Activated CD8-positive, alpha-beta T cell treated with anti-CD3 and anti-CD28 coated beads for 36 hours (primary cell): ENCODE measurements at places on chromosomes 1 and 21. TPM values are rescaled to one million over a fixed set of nuclear protein-coding genes. Genes with fewer than 3 reads are reported as not detected.
A peak's percentile ranks its signal among the peaks of the same experiment; 100 is the strongest.

GRCh38 chr1:168653567-168653966, 75.4 kb downstream of the DPT start:
- H3K4me1 ChIP-seq = no peaks in the 10 kb centered on the region
- H3K27me3 ChIP-seq = peaks cover 5% of the 10 kb centered on the region

DNA sequence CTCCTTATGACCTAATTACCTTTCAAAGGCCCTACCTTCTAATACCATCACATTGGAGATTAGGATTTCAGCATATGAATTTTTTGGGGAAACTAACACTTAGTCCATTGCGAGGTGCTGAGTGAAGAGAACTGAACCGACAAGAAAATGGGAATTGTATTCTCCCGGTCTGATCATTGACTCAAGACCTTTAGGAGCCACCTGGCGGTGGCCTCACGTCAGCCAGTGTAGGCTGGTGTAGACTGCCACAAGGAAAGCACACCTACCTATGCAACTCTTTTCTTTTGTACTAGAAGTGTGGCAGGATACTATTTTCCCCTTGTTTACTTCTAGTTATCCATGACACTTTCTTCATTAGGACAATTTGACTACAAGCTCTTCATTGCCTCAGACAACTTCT, 333.5 kb upstream of the B3GALT2 start:
- no peaks in the 10 kb centered on the region for H3K27me3 ChIP-seq
- DNase-seq = no peak
- H3K36me3 ChIP-seq = peaks cover 2% of the 10 kb centered on the region
- peaks cover 5% of the 10 kb centered on the region for H3K4me1 ChIP-seq
- no peak overlapping the region for H3K4me3 ChIP-seq

GRCh38 chr21:42438316-42439205, 34.9 kb downstream of the UBASH3A start:
- H3K36me3 ChIP-seq = peaks cover 95% of the 10 kb centered on the region
- no peak for DNase-seq
- H3K27ac ChIP-seq = peak overlapping the region; percentile 94
- peaks cover 74% of the 10 kb centered on the region for H3K4me1 ChIP-seq

Gene AZIN2
- total RNA-seq = 2.5 TPM

DNA sequence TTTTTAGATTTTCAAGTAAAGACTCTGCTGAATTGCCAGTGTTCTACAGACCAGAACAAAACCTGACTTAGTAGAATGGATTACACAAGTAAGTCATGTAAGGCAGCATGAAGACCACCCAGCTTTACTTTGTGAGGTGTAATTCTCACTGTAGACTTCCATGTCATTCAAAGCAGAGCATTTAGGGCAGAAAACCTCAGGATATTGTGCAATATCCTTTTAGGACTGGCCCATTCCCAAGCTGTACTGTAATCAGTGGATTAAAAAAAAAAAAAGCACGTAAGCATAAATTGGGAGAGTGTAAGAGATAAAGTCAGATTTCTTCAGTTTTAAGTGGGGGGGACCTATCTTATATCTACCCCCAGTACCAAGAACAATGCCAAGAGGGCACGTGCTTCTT, 380.5 kb upstream of the PRMT6 start:
- H3K27me3 ChIP-seq = no peaks in the 10 kb centered on the region
- H3K4me1 ChIP-seq = no peaks in the 10 kb centered on the region
- no peak for DNase-seq
- no peak overlapping the region for H3K4me3 ChIP-seq

Gene GPR25
- total RNA-seq = 0.29 TPM

Gene ASTN1
- not detected for total RNA-seq

- peak overlapping the region; percentile 84 for H3K27ac ChIP-seq
- DNase-seq = no peak
- H3K36me3 ChIP-seq = peaks cover 48% of the 10 kb centered on the region
- no peak overlapping the region for H3K4me3 ChIP-seq
- no peaks in the 10 kb centered on the region for H3K27me3 ChIP-seq
Measured at GRCh38 chr1:89548122-89548857, 23.7 kb downstream of the LRRC8B start.

Gene CLCA4
- total RNA-seq = not detected

Gene PERM1
- total RNA-seq = not detected

DNA sequence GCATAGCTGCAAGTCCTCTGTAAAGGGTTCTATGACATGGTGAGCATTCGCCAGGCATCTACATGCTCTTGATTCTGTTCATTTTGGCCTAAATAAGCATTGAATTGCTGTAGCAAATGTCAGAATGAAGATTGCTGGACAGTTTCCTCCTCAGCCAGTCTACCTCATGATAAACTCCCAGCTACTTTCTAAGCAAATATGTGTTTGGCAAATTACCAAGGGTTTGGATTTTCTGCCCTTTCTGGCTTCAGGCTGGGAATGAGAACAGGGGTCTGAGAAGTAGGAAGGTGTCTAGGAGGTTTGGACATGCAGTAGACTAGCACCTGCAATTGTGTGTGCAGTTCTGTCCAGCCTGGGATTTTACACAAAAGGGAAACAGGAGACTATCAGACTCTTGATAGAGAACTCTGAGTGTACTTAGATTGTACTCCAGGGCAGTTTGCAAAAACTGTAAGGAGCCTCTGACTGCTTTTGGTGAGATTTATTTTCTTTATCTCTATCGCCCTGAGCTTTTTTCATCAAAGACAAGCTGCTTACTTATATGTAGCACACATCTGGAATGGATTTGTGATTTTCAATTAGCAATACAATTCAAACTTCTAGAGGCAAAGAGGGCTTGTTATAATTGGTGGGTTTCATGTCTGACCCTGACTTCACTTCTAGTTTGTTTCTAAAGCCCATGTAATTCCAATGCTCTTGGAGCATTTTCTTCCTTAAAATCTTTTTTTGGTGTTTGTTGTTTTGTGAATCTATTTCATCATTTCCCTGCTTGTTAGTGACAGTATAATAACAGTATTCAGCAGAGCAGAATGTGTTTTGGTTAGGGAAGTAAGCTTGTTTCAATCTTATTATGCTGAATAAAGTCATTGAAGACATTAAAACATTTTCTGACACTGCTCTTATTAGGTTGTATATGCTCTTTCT, 150.8 kb downstream of the VPS13D start:
- no peak overlapping the region for H3K4me3 ChIP-seq
- DNase-seq = no peak
- H3K36me3 ChIP-seq = peaks cover 45% of the 10 kb centered on the region

DNA sequence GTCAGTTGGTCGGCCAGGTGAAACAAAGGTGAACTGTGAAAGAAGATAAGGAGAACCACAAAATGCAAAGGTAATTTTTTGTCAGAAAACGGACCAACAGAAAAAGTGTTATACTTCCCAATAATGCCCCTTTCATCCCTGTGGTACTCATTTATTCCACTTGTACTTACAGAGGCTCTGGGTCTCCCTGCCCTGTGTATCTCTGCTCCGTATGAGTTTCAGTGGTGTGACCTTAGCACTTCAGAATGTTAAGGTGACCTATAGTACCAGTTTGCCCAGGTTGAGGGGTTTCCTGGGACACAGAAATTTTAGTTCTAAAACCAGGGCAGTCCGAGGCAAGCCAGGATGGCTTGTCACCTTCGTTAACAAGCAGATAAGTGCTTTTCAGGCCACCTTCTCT, 254.8 kb downstream of the OLFM3 start:
- no peaks in the 10 kb centered on the region for H3K4me1 ChIP-seq
- no peaks in the 10 kb centered on the region for H3K36me3 ChIP-seq
- no peaks in the 10 kb centered on the region for H3K27me3 ChIP-seq
- DNase-seq = no peak

Gene UMODL1
- not detected for total RNA-seq

DNA sequence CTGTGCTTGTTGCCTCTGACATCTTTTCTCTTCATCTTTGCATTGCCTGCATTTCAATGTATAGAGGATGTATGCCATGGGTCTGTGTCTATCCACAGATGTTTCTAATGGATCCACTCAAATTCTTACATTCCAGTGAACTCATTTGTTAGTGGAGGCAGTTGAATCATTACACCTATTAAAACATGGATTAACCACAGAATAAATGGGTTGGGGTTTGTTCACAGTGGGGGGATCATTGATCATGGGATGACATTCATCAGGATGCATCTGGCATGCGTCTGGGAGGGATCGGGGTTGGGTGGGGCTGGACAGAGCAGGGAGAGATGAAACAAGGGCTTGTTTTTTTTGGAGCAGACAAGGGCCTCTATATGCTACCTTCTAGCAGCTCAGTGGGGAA, 182.5 kb downstream of the RHOU start:
- no peak for DNase-seq
- H3K27me3 ChIP-seq = no peaks in the 10 kb centered on the region
- no peak overlapping the region for H3K27ac ChIP-seq
- no peak overlapping the region for H3K4me3 ChIP-seq
- H3K4me1 ChIP-seq = peaks cover 4% of the 10 kb centered on the region

DNA sequence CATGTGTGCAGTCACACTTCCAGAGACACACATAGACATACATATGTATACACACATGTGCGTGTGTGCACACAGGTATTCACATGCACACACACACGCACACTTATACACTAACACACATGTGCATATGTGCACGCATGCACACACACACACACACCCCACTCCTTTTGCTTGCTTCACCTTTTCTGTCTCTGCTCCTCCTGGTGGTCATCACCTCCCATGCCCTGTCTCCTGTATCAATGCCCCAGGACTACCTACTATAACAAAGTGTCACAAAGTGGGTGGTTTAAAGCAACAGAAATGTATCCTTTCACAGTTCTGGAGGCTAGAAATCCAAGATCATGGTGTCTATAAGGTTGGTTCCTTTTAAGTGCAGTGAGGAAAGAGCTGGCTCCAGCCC, 27.4 kb downstream of the ETS2 start:
- peaks cover 18% of the 10 kb centered on the region for H3K4me1 ChIP-seq
- H3K4me3 ChIP-seq = no peak overlapping the region
- H3K27me3 ChIP-seq = no peaks in the 10 kb centered on the region
- H3K36me3 ChIP-seq = no peaks in the 10 kb centered on the region
- H3K27ac ChIP-seq = no peak overlapping the region
- DNase-seq = no peak

GRCh38 chr1:71634159-71634558, 553.3 kb upstream of the ZRANB2 start:
- H3K27ac ChIP-seq = no peak overlapping the region
- H3K36me3 ChIP-seq = no peaks in the 10 kb centered on the region
- H3K4me3 ChIP-seq = no peak overlapping the region
- no peaks in the 10 kb centered on the region for H3K27me3 ChIP-seq
- DNase-seq = no peak
- H3K4me1 ChIP-seq = no peaks in the 10 kb centered on the region
